ENCODE measurements at places on chromosomes 3 and 15.

- DNase-seq = no peak
These were observed 58.6 kb downstream of the QTRT2 start for GRCh38 chr3:114115143-114115542.

DNA sequence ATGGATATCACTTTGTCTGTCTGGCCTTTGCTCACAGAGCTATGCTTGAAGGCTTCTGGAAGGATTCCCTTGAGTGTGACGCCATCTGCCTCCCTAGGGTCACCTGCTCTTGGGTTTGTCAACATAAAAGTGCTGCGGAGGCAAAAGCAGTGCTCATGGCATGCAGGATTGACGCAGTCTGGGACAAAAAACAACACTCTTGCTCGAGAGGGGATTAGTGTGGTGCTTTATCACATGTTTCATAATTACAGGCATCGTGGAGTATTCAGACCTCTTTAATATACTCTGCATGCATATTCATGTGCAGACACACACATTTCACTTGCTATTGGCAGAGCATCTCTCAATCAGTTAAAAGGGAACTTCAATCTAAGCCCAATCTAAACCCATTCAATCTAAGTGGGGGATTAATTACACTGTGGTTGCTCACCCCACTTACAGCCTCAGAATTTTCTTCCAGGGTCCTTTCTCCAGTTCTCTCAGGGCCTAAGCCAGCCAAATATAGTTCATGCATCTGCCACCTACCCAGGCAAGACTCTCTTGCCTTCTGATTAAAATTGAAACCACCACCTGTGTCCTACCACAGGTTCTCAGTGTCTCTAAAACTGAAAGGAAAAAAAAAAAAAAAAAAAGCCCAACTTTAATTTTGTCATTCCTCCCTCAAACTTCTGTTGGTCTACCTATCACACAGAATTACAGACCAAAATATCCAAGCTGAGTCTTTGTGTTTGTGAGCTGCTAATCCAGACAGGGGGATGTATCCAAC is 75.6 kb downstream of the BFSP2 start:
- peak; percentile 48 for DNase-seq

- no peak for DNase-seq
These were observed 590.4 kb upstream of the DPPA4 start for GRCh38 chr3:109927726-109928125.

DNA sequence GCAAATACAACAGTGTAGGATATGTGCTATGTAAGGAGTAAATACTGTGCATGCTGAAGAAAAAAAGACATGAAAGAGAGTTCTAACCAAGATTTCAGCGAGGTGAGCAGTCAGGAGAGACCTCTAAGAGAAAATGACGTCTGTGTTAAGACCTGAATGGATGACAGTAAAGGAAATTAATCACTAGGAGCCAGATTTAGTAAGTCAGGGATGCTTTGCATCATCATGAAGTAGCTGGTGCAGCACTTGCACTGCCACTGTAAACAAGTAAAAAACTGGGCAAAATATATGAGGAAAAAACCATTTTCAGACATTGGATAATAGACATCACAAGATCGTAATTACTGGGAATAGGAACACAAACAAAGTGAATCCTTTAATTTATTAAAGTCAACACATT is 32.6 kb downstream of the RTP4 start:
- no peak for DNase-seq

- DNase-seq = no peak
These were observed 61.6 kb upstream of the ACAN start for GRCh38 chr15:88741671-88742070.

GRCh38 chr3:139797724-139798343 is 120.1 kb upstream of the NMNAT3 start:
- no peak for DNase-seq

DNA sequence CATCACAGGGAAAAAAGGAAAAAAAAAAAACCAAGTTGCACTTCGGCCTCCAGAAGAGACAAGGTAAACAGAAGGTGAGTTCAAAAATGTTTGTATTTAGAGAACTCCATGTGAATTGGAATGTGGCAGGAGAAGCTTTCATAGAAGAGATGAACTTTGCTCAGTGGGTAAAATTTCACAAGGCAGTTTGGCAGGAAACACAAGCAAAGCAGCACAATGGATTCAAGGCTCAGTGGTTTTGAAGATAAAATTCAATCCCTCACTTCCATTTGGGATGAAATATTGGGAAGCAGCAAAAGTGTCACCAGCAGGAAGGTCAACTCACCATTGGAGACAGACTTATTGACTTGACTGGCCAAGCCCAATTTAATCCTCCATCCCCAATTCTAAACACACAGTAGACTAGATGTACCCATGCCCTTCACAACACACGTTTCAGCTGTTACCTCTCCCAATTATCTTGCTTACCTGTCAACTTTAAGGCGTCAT is 256.7 kb upstream of the ICE2 start:
- DNase-seq = no peak

DNA sequence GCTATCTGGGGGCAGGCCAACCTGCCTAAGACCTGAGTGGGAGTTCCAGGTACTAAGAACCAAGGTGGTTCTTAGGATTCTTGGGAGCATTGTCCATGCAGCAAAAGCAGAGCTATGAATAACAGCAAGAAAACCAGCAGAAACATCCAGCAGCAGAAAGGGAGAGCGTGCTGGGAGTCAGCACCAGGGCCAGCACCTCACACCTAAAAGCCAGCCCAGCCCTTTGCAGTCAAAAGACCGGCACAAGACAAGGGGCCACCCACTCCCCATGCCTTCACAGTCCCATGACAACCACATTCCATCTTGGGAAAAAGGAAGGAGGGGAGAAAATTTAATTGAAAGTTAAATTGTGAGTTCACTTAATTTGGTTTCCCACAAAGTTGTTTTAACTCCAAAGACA is 364.9 kb downstream of the AGBL1 start:
- DNase-seq = no peak

- DNase-seq = peak; percentile 76
These were observed 31.1 kb downstream of the CYFIP1 start for GRCh38 chr15:22949074-22949547.

- no peak for DNase-seq
These were observed 9.5 kb downstream of the TYRO3 start for GRCh38 chr15:41568350-41569017.

DNA sequence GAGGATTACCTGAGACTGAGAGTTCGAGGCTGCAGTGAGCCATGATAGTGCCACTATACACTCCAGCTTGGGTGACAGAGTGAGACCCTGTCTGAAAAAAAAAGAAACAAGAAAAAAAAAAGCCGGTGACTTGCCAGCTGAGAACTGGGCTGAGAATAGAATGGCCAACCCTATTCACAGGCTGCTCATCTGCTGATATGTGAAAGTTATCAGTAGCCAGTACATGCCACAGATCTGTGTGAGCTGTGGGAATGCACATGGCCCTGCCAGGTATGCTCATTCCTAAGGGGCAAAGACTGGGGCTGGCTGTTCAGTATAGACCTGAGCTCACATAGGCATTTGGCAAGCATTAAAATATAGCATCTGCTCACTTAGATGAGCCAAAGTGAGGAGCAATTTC is 30.9 kb downstream of the IL20RB start:
- no peak for DNase-seq
